ENCODE measurements at places on chromosomes 12 and 14. TPM values are rescaled to one million over a fixed set of nuclear protein-coding genes. Genes with fewer than 3 reads are reported as not detected.
A peak's percentile ranks its signal among the peaks of the same experiment; 100 is the strongest.

DNA sequence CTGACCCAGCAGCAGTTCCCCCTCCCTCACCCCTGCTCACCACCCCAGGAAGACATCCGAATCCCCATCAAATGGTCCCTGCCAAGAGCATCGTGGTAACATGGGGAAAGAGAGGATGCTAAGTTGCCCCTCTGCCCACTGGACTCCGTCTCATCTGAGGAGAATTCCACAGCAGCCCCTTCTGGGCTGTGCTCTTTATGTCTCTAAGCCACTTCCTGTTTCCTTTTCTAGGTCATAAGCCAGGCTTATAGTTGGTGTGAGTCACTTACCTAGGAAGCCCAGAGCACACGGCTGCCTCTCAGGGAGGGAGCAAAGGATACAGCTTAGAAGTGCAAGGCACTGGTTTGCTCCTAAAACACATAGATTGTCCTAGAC lies 76.0 kb downstream of the VCPKMT start:
- DNase-seq = peak; percentile 84

GRCh38 chr14:100476012-100476822 lies 111.0 kb downstream of the BEGAIN start:
- peak; percentile 85 for DNase-seq

Gene A2M
- 0.06 TPM for total RNA-seq

DNA sequence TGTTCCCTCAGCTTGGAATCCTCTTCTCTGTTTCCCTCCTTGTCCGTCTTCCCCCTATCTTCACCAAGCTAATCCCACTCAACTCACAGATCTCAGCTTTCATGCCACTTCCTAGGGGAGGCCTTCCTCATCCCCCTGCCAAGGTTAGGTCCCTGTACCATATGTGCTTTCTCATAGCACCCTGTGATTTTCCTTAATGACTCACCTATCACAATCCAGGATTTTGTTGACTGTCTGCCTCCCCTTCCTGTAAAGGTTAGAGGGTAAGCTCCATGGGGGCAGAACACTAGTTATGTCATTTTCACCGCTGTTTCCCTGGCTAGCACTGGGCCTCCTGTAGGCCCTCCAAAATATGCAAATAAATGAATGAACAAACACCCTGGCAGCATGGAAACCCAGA lies 57.6 kb downstream of the CRADD start:
- no peak for DNase-seq

DNA sequence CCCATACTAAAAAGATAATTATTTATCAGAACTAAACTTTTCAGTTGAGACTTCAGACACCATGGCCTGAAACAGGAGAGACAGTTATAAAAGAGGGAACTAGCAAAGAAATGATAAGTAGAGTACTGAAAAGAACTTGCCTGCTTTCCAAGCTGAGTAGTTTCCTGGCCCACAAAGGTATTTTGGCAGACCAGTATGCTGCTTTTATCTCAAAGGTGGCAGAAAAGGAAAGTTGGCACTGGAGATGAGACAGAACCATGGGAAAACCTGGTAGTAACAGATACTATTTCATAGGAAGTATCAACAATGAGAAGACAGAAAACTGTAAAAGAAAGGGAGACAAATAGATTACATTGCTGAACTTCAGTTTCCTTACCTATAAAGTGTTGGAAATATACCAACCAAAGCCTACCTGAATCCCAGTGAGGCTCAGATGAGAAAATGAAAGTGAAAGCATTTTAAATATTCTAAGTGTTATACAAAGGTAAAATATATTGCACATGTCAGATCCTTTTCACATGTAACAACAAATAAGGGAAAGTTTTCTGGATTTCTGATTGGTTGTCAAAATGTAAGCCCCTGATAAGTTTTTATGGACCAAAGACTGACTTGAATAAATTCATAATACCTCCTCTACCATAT lies 155.3 kb upstream of the FSCB start:
- DNase-seq = no peak

- DNase-seq = peak; percentile 60
Observed at GRCh38 chr12:18250313-18250916, 10.9 kb upstream of the PIK3C2G start.

- DNase-seq = no peak
Observed at GRCh38 chr12:132953771-132954170, 2.3 kb downstream of the ZNF605 start.

Gene TOGARAM1
- 20.7 TPM for total RNA-seq

Gene IGFBP6
- total RNA-seq = 231 TPM

Gene TRIM9
- total RNA-seq = 4.4 TPM

- peak; percentile 38 for DNase-seq
Observed at GRCh38 chr14:28321475-28322244, 444.9 kb upstream of the FOXG1 start.

DNA sequence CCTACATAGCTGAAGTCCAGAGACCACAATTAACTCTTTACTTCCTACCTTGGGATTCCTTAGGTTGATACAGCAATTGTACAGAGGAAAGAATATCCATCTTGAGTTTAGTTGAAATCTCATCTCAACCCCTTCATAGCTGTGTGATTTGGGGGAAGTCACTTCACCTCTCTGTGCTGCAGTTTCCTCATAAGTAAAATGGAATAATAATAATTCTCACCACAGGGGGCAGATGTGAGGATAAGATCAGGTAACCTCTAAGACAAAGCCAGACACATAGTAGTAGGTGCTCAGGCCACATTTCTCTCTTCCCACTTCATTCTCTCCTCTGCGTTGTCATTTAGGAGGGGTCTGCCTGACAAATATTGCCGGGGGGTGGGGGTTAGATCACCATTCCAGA lies 6.7 kb downstream of the FOXN4 start:
- no peak for DNase-seq

Gene ACVRL1
- total RNA-seq = 2.6 TPM

DNA sequence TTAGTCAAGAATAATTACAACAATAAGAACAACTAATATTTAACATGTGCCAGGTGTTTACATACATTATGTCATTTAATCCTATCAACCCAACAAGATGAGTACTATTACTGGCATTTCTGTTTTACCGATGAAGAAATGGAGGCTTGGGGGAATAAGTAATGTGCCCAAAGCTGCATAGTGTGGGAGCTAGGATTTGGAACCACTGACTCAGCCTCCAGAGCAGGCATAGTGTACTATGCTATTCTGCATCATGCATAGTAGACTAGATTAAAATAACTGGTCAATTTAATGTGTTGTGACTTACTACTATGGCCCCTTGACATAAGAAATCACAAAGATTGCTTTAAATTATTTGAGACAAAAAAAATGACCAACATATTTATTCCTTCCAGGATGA lies 9.5 kb downstream of the GPR19 start:
- no peak for DNase-seq

- DNase-seq = peak; percentile 8
Observed at GRCh38 chr12:75260316-75260715, 50.7 kb upstream of the KCNC2 start.

DNA sequence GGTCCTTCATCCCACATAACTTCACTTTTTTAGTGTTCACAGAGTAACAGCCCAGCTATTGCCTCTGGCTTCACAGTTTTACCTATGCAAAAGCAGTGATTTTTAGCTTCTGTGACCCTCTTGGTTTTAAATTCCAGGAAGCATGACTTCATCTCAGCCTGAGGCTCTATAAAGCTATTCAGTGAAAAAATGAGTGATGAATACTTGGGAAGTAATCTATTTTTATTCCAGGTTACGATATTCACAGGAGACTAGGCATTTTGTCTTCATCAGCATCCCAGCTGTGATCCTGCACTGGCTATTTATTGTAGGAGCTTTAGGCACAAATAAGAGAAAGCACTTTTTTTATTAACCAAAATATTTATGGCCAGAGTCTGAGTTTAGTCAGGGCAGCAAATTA lies 164.8 kb downstream of the SNAPC1 start:
- DNase-seq = no peak

Gene IFI27
- total RNA-seq = 0.51 TPM

DNA sequence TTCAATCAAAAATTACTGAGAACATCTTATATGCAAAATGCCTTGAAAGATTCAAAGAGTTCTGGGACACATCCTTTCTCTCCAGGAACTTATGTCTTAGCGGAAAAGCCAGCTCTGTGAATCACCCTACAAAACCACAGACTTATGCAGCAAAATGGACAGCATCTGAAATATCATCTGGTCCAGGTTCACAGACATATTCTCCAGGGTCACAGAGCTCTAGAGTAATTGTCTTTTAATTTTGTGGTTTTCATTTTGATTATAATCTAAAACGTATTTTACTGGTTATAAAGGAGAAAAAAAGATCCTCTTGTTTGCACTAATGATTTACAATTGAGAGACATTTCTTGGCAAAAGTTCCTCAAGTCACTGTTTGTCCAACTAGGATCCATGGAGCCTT lies 246.2 kb downstream of the MSRB3 start:
- DNase-seq = peak; percentile 83

DNA sequence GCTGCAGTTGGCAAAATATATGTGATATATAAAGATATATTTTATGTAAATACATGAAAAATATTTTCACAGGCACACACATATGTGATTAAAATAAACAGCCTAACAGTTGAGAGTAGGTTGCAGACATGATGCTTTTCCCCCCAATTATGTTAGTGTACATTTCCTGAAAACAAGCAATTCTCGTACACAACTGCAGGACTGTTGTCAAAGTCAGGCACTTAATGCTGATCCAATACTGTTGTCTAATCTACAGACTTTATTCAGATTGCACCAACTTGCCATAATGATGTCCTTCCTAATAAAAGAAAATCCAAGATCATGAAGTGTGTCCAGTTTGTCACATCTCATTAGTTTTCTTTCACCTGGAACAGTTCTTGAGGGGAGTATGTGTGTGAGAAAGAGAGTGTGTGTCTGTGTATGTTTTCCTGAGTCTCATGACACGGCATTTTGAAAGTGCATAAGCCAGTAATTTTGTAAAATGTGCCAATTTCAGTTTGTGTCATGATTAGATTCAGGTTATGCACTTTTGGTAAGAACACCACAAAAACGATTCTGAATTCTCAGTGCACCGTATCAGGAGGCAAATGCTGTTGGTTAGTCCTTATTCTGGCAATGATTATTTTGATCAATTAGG lies 16.5 kb upstream of the SEL1L start:
- DNase-seq = no peak

Gene USP5
- total RNA-seq = 119 TPM

DNA sequence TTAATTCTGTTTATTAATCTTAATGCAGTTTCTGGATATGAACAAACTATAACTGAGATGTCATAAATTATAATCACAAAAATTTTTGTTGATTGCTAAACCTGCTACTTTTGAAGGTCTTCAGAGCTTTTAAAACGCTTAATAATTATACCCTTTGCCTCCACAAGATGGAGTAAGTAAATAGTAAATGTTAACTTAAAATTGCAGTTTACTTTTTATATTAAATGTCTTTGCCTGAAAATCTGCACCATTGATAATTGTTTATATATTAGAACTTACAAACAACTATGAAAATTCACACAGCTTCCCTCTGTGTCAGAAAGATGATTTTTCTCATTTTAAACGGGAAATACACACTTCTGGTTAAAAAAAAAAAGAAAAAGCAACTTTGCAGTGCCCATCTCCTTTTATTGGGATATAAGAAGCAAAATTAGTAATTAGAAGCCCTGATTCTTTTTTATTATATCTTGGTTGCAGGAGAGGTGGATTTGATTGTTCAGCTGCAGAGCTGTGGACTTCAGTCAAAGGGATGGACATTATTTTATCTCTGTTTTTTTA lies 35.6 kb downstream of the SCFD1 start:
- DNase-seq = peak; percentile 5

Gene PRPH
- total RNA-seq = 0.26 TPM

Gene TAS2R20
- total RNA-seq = 0.75 TPM

DNA sequence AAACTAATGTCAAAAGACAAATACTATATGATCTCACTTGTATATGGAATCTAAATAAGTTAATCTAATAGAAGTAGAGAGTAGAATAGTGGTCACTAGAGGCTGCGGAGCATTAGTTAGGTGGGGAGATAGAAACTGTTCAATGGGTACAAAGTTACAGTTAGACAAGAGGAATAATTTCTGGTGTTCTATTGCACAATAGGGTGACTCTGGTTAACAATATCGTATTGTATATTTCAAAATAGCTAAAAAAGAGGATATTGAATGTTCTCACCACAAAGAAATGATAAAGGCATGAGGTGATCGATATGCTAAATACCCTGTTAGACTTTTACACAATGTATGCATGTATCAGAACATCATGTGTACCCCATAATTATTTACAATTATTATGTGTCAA lies 42.9 kb downstream of the IGF1 start:
- DNase-seq = no peak

DNA sequence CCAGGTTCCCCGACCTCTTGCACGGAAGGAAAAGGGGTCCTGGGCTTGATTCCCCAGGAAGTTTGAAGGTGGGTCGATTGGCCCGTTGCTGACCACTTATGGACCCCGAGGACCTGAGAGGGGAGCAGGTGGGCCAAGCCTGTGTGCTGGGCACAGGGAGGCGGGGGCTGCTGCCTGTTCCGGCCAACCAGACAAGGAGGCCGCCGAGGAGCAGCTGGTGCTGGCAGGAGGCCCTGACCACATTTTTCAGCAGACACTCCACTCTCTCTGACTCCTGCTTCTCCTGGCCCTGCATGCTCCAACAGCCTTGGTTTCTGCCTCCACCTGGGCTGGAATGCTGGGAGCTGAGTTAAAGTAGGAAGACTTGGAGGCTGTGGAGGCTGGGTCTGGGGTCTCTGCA lies 42.8 kb downstream of the NOS1 start:
- no peak for DNase-seq

DNA sequence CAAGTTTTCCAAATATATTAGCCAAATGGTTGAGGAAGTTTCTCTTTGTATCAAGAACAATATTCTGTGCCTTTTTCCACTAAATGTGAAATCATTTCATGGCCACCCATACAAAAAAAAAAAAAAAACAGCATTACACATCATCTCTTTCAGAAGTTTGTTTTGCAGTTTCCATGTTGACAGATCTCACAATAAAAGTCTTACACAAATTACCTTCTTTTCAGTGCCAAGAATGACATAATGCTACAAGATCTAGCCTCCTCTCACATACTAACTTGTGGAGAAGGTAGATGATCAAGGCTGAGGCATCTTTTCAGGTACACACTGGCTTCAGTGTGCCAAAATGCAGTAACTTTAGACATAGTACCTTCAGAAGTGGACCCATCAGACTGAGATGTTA lies 35.3 kb downstream of the PRKD1 start:
- peak; percentile 24 for DNase-seq

Gene KRT79
- total RNA-seq = not detected

DNA sequence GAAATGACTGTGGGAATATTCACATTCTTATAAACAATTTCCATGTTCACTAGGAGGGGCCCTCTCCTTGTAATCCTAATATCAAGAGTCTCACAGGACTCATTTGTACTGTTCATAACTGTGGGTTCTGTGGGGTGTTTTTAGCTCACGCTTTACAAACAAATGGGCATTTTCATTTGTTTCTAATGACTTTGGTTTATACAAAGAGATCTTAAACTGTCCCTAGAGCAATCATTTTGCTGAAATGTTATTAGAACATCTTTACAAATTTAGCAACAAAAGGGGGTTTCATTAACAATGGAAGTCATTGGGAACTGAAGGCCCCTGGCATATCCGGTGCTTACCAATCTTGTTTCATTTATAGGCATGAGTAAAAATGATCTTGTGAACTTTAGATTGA lies 370.5 kb downstream of the TRHDE start:
- DNase-seq = no peak

Gene HOXC13
- 9.1 TPM for total RNA-seq

GRCh38 chr12:57101892-57102695 lies 9.1 kb downstream of the STAT6 start:
- DNase-seq = no peak

GRCh38 chr12:28108599-28108998 lies 81.7 kb upstream of the CCDC91 start:
- DNase-seq = peak; percentile 82

Data from LHCN-M2 (cell line).